ENCODE measurements at places on chromosomes 12 and 14.

DNA sequence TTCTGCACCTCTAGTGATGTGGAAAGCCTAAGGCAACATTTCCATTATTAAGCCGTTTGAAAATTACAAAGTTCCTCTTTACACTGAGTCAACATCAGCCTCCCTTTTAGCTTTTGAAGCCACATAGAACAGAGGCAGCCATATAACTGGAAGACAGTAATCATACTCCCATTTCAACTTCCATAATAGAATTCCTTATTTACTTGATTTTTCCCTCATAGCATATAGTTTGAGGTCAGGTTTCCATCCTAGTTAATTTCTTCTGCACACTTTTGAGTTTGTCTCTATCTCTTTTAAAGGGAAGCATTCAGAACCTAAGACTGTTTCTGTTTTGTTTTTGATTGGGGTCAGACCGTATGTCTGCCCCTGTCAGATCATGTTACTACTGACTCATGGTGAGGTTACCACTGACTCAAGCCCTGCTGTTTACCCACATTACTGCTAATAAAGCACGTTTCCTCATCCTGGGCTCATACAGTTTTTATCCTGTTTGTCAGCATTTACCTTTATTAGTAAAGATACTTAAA, 161.0 kb downstream of the SLC38A4 start:
- peak; percentile 15 for DNase-seq

DNA sequence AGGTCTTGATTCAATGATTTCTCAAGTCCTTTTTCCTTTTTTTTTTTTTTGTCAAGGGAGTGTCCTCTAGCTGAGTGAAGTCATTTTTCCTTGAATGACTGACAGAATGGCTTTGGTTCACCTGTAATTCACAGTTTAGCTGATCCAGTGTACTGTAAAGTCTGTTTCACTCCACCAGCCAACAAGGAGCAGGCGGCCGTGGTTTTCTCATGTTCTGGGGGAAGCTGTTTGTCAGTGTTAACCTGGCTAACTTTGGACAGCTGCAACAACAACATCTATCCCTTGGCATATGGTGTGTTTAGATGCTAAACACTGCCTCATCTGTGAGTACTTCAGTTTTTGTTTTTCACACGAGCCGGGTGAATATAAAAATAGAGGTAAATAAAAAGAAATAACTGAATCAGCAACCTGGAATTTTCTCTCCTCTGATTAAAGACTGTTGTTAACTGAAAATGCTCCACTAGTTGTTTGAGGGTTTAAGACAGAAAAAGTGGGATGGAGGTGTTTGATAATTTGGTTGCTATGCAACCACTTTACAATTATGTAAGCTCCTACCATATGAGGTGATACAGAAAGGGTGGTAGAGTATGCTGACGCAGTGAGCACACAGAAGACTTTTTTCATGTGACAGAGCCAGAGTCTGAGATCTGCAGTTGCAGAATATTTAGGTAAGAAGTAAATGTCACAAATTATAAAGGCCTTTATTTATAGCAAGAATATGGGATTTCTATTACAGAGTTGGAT, 50.3 kb upstream of the SLC2A13 start:
- DNase-seq, result no peak

DNA sequence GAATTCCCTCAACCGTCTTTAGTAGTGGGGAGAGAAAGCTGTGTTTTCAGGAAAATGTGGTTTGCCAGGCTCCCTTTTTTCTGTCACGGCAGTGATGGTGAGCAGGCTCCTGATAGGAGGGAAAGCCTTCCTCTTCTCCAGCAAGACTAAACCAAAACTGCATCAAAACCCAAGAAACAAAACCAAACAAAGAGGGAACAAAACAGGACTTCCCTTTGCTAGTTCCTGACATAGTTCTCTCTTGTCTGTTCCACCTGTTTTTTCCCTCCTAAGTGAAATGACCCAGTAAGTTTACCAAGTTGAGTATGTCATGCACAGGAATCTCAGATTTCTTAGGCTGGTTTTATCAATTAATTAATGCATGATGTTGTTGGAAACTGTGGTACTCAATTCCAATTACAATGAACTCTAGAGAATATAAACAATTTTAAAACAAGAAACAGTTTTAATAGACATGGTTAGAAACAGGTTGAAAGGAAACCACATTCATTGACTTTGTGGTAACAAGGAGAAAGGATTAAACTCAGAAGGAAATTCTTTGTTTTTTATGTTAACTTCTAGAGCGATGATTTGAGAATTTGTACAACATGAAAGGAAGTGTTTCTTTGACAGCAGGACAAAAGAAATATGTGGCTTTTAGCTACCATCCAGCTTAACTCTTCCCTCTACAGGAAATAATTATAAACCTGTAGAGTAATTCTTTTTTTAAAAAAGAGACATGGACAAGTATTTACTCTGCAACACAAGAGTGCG, 23.0 kb upstream of the CSRP2 start:
- DNase-seq, result no peak

DNA sequence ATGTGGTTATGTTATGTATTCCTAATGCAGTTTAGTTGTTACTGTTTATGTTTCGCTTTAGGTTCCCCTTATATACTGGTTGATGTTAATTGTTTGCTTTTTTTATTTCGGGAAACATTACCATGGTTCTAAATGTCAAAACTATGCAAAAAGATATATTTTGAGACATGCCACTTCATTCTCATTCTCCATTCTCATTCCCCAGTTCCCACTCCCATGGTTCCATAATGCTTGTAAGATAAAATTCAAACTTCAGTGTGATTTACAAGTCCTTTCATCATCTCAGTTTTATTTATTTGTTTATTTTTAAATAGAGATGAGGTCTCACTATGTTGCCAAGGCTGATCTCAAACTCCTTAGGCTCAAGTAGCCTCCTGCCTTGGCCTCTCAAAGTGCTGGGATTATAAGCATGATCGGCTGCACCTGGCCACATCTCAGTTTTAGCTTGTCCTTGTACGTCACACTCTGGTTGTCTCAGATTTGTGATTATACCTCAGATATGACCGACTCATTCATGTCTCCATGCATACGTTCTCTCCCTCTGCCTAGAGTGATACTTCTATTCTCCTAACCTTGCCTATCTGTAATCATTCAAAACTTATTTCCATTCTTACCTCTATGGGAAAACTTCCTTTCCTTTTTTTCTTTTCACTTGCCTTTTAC, 407.8 kb upstream of the RGS6 start:
- DNase-seq, result no peak

DNA sequence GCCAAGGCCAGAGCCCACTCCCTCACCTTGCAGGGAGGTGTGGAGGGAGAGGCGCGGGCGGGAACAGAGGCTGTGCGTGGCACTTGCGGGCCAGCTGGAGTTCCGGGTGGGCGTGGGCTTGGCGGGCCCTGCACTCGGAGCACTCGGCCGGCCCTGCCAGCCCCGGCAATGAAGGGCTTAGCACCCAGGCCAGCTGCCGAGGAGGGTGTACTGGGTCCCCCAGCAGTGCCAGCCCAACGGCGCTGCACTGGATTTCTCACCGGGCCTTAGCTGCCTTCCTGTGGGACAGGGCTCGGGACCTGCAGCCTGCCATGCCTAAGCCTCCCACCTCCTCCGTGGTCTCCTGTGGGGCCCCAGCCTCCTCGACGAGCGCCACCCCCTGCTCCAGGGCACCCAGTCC, 107.5 kb downstream of the FAR2 start:
- DNase-seq, result no peak

Data from T-helper 2 cell treated with Interferon-gamma antibody and Interleukin-4, amounts not matched to agents 5 μg/mL and 100 μg/mL, for 36 hours (primary cell).